NCI-H1105 (cell line): ENCODE measurements at places on chromosomes 5 and 9.

- no peak for DNase-seq
Measured at GRCh38 chr5:159912033-159912800, 4.1 kb upstream of the ADRA1B start.

DNA sequence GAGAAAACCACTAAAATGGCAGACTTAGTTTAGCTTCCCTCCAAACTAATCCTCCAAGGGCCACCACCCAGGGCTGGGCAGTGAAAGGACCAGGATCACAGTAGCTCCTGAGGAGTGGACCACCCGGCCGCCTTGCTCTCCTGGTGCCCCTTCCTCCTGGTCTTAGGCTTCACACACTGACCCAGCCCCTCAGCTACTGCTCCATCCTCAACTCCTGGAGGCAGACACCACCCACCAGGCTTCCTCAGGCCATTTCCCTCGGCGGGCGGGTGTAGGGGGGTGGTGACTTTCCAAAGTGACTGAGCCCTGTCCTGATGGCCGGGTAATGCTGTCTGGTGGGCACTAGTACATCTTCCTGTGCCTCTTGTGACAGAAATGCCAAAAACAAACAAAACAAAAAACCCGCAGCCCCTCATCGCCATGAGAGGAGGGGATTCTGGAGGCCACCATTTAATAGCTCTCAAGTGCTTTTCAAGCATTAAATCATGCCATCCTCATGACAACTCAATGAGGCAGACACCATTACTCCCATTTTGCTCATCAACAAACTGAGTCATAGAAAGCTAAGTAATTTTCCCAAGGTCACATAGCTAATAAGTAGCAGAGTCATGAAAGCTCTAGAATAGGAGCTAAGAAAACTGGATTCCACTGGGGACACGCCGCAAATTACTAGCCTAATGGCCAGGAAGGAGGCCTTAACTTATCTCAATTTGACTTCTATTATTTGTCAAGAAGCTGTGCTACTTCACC is 91.3 kb upstream of the LRRTM2 start:
- DNase-seq = no peak

DNA sequence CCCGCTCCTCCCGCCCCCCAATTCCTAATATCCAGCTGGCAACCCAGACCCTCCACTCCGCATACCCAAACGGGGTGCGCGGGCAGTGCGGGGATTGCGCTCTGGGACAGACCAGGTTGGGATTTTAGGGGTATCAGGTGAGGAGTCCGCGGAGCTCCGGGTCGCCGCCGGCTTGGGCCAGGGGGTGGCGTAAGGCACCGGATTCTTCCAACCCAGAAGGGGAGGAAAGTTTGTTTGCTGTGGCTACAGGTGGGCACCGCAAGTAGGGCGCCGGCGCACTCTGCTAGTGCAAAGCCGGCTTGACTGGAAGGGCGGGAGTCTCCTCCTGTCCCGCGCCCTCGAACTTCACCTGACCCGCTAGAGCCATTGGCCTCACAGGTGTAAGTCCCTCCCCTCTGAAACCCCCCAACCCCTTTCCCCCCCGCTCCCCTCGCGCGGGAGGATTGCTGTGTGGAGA is 709 bp downstream of the IQGAP2 start:
- DNase-seq = no peak

- DNase-seq = no peak
Measured at GRCh38 chr5:18984559-18985080, 1003.4 kb downstream of the CDH18 start.

- peak; percentile 87 for DNase-seq
Measured at GRCh38 chr9:3879726-3880505, 354.1 kb upstream of the RFX3 start.

DNA sequence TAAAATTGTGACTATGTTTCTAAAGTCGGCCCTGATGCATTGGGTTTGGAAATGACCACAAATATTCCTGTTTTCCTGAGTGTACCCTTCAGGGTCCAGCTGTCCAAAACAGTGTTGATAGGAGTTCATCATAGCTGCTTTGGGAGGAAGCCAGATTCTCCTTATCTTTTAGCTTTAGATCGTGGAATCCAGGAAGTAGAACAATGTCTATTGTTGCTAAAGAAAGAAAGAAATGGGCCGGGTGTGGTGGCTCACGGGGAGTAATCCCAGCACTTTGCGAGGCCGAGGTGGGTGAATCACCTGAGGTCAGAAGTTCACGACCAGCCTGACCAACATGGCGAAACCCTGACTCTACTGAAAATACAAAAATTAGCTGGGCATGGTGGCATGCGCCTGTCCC is 9.5 kb downstream of the CAVIN4 start:
- DNase-seq = no peak

DNA sequence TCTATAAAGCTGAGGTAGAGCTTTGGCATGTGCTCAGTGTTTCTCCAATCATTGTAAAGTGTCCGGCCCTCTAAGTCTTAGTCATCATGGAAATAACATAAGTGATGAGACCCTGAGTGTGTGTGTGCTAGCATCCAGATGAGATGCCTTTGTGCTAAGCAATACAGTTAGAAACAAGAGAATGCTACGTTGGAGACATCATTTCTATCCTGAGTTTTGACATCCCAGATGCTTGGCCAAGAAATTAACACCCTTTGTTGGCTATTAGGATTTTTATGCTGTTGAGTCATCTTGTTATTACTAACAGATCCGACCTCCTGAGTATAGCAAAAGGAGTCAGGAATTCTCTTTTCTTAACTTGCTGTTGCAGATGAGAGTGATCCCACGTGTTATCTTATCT is 508.0 kb downstream of the GADD45G start:
- no peak for DNase-seq

- no peak for DNase-seq
Measured at GRCh38 chr9:124625087-124625486, 117.9 kb upstream of the NR5A1 start.

DNA sequence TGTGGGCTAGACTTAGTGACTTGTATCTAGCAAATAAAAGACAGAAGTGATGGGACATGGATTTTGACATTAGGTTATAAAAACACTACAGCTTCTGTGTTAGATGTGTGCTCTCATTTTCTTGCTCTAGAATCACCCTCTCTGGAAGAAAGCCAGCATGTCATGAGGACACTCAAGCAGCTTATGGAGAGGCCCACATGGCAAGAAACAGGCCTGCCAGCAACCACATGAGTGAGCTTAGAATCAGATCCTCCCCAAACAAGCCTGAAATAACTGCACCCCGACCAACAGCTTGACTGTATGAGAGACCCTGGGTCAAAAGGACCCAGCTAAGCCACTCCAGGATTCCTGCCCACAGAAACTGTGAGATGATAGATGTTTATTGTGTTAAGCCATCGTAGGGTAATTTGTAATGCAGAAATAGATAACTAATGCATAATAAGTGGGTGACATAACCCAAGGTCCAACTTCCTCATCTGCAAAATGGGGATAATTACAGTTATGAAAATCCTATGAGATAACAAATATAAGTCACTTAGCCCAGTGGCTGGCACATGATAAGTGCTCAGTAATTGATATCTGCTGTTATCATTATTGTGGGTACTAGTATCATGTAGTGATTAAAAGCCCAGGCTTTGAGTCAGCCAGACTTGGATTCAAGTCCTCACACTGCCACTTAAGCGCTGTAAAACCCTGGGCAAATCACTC is 86.5 kb downstream of the KLHL3 start:
- no peak for DNase-seq

GRCh38 chr5:136025900-136026299 is 2.9 kb upstream of the TGFBI start:
- no peak for DNase-seq

DNA sequence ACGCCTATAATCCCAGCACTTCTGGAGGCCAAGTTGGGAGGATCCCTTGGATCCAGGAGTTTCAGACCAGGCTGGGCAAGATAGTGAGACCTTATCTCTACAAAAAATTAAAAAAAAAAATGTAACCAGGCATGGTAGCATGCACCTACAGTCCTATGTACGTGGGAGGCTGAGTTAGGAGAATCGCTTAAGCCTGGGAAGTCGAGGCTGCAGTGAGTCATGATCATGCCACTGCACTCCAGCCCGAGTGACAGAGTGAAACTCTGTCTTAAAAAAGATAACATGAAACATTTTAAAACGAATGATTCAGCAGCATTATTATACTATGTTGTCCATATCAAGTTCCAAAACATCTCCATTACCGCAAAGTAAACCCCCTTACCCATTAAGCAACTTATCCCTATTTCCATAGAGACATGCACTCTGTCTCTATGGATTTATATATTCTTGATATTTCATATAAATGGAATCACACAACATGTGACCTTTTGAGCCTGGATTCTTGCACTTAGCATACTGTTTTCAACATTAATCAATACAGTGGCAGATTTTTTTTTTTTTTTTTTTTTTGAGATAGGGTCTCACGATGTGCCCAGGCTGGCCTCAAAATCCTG is 56.9 kb upstream of the MTMR12 start:
- no peak for DNase-seq

- DNase-seq = no peak
Measured at GRCh38 chr5:142881076-142881783, 111.1 kb downstream of the ARHGAP26 start.

GRCh38 chr5:177303121-177303924 is at the start of the genes PRELID1 and RAB24:
PRELID1 (plus strand) TSS chr5:177303799; CDS start chr5:177303986, 187 bp downstream.
RAB24 (minus strand) TSS chr5:177303719; CDS start chr5:177303288, 431 bp downstream.
- peak; percentile 22 for DNase-seq

DNA sequence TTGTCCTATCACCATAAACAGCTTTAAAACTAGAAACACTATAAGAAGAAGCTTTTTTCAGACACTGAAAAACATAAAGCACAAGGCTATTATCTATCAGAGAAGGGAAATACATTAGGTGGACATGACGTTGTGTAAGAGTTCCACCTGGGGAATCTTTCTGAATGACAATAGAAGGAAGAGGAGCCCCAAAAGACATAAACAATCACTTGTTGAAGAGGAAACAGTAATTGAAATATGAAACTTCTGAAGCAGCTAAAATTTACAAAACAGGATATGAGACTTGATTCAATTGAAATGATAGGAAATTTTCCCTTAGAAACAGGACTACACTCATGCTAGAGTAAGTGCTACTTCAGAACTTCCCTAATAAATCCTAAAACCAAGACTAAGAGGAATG is 933.6 kb downstream of the EFNA5 start:
- DNase-seq = no peak

- no peak for DNase-seq
Measured at GRCh38 chr5:139975306-139975705, 67.8 kb downstream of the NRG2 start.

DNA sequence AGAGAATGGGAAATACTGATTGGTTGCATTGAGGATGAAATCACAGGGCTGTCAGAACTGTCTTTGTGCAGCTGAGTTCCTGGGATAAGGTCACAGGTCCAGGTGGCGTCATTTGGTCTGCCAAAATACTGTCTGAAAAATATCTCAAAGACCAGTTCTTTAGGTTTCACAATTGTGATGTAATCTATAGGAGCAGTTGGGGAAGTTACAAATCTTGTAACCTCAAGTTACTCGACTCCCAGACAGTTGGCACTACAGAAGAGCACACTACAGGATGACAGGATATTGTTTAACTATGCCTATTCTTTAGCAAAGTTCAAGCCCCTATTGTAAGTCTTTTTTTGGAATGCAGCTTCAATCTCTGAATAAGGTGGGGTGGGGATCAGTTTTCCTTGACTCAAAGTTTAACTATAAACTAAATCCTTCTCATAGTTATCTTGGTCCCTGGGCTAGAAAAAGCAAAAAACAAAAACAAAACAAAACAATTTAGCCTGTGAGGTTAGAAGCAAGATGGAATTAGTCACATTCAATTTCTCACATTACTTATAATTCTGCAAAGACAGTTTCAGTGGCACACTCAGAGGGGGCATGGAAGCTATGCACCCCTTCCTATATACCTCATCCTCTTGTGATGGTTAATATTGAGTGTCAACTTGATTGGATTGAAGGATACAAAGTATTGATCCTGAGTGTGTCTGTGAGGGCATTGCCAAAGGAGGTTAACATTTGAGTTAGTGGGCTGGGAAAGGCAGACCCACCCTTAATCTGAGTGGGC is 276.0 kb downstream of the AUH start:
- no peak for DNase-seq

DNA sequence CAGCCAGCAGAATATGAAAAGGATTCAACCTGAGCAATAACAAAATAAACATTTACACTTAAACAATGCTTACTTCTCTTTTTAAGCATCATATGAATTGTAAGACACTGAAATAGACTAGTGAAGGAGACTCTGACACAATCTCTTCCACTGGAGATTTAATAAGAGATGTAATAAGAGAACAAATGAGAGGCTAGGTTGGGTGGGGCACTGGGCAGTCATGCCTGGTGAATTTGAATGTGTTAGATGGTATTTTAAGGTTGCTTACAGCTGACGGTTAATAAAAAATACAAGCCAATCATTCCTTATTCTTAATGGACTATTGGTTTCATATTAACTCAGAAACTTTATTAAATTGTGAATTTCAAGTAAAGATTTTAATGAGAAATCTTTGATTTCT is 105.9 kb upstream of the TARS1 start:
- no peak for DNase-seq

DNA sequence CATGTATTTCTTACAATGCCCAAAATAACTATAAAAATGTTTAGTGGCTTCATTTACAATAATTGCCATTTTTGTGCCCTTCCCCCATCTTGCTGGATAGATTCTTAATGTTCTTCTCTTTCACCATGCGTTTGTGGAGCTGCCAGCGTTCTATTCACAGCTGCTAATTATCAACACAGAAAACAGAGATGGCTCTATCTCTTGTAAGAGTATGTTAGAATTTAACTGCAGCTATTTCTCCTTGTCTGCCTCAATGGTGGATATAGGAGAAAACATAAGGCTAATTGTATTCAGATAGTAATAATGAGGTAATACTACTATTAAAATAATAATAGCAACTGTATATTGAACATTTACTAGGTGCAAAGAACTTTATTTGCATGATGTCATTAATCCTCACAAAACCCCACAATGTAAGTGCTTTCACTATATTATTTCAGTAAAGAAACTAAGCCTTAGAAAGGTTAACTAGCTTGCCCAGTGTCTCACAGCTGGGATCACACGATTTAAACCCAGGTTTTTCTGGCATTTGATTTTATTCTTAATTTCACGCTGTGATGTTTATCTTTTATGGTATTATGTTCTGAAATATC is 50.1 kb downstream of the JAKMIP2 start:
- DNase-seq = no peak

DNA sequence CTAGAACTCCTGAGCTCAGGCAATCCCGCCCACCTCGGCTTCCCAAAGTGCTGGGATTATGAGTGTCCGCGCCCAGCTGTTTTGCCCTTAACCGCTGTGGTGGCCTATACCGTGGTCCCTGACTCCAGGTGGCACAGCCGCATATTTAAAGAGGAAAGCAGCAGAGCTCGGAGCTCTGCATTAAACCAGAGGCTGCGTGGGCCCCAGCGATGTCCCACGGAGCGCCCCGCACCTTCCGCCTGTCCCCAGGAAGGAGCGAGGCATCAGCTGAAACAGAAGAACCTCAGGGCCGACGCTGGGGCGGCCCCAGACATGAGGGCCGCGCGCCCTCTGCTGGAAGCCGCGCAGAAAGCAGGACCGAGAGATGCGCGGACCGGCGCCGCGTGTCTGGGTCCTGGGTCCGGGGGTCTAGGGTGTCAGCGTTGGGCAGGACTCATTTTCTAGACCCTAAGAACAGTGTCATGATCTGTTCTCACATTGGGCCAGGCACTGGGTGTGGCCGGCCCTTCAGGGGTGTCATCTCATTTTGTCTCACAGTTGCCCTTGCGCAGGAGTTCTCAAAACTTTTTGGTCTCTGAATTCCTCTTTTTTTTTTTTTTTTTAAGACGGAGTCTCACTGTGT is 37.7 kb downstream of the LAMC3 start:
- peak; percentile 40 for DNase-seq

- DNase-seq = no peak
Measured at GRCh38 chr5:131548176-131548575, 86.9 kb downstream of the RAPGEF6 start.

- DNase-seq = no peak
Measured at GRCh38 chr9:34809504-34810186, 99.7 kb upstream of the CCL21 start.
